Right forelimb (tissue), 1 donor: ENCODE measurements at places on chromosomes 4 and X.

GRCh38 chr4:123699880-123700771, 303.5 kb downstream of the SPRY1 start:
- peak; percentile 48 for DNase-seq

- DNase-seq = no peak
Measured at GRCh38 chr4:142485452-142485851, 360.6 kb downstream of the INPP4B start.

DNA sequence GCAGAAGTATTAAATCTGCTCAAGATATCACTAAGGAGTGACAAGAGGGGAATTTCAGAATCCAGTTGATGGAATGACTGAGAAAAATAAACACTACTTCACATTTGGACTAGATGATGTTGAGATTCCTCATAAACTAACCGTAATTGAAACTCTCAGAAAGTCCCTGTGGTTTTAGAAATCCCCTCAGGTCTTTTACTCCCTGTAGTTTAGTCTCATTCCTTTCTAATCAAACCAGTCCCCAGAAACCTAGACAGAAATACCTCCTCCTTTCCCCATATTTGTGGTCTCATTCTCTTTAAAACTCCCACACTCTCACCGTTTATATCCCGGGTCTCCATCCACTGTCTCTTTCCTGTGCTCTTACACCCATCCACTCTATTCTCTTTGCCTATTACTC, 15.0 kb upstream of the TLR1 start:
- no peak for DNase-seq

- no peak for DNase-seq
Measured at GRCh38 chrX:109390556-109390955, 91.3 kb downstream of the GUCY2F start.

- no peak for DNase-seq
Measured at GRCh38 chr4:8097721-8098345, 60.8 kb downstream of the ABLIM2 start.

DNA sequence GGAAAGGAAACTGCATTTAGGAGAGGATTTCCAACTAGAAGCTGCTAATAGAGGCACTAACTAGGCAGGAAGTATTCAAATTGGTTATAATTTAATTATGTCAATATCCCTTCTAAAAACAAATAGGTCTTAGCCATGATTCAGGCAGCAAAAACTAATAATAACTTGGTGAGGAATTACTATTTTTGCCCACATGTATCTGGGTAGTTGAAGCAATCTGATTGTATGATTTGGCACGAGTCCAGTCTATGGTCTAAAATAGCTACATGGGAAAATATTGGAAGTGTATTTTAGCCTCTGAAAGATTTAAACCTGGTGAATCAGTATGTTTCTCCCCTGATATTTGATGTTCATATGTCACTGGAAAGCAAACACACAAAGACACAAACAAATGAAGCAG, 62.2 kb downstream of the MFAP3L start:
- no peak for DNase-seq

- peak; percentile 46 for DNase-seq
Measured at GRCh38 chrX:100413229-100413628, 3.2 kb upstream of the PCDH19 start.

GRCh38 chrX:153868576-153869472, 17.1 kb downstream of the L1CAM start:
- no peak for DNase-seq

- no peak for DNase-seq
Measured at GRCh38 chr4:99893839-99894160, 427 bp downstream of the LAMTOR3 start.

DNA sequence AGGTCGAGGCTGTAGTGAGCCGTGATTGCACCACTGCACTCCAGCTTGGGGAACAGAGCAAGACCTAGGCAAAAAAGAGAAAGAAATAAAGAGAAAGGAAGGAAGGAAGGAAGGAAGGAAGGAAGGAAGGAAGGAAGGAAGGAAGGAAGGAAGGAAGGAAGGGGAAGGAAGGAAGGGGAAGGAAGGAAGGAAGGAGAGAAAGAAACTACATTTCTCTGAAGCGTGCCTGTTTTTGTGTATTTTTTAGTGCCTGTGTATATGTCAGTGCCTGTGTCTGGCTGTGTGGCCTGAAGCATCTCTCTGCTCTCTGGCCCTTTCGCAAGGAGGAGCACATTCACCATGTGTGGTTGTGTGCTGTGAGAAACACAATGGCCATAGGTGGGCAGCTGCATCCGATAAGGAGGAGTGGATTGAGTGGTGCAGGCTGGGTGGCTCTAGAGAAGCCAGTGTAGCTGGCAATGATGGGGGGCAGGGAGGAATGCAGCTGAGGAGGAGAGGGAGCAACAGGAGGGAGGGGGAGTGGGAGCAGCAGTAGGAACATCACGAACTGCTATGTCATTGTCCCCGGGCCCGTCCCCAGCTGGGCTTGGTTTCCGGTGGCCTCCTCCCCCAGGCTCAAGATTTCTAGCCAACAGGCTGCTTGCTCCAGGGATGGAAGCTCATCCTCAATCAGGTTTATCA, 11.4 kb downstream of the SYN1 start:
- DNase-seq = no peak

DNA sequence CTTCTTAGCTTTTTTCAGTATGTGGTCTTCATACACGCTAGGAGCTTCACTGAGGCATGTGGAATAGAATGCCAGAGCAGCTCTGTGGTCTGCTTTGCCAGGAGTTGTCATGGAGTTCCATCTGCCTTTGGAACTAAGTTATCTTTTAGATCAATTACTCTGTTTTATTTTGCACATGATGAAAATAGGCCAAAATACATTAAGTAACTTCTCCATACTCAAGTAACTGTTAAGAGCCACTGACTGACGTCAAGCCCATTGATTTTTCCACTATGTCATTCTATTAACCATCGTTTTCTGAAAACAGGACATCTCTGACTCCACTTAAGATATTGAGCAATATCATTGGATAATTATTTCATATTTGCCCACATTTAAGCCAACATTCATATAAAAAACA, 415.1 kb upstream of the MAD2L1 start:
- DNase-seq = no peak

- no peak for DNase-seq
Measured at GRCh38 chrX:17081511-17081910, 135.1 kb downstream of the REPS2 start.

- DNase-seq = no peak
Measured at GRCh38 chr4:88744609-88745008, 47.0 kb upstream of the NAP1L5 start.

DNA sequence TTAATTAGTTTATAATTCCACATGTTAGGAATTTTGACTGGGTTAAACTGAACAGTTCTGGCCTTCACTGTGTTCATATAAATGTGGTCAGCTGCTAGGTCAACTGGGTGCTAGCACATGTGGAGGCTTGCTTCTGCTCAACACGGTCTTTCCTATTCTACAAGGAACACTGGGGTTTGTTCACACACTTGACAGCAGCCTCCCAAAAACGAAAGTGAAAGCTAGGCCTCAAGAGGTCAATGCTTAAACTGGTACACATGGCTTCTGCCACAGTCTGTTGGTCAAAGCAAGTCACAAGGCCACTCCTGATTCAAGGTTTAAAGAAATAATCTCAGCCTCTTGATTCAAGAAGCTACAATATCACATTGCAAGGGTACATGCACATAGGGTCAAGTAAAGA, 126.5 kb downstream of the QDPR start:
- no peak for DNase-seq

GRCh38 chrX:112696481-112696880, 16.7 kb upstream of the LHFPL1 start:
- no peak for DNase-seq

- no peak for DNase-seq
Measured at GRCh38 chr4:82601242-82602015, 39.6 kb upstream of the TMEM150C start.

DNA sequence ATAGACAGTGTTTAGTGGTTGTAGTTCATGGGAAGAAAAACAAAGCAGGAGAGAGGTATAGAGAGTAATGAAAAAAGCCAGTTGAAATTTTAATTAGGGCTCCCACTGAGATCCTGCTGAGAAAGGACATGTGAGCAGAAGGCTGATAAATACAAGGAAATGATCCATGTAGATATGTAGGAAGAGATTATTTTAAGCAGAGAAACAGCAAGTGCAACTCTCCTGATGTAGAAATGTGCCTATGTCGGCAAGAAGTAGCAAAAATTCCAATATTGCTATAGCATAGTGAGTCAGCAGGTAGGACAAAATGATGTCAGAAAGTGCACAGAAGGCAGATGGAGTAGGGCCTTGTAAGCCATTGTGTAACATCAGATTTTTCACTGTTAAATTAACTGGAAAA, 1027.3 kb downstream of the PCDH18 start:
- no peak for DNase-seq

- DNase-seq = no peak
Measured at GRCh38 chr4:140116442-140117104, 37.4 kb downstream of the MAML3 start.

- DNase-seq = no peak
Measured at GRCh38 chrX:48043056-48043455, 28.4 kb downstream of the ZNF630 start.

GRCh38 chrX:9135901-9136510, 102.1 kb upstream of the FAM9B start:
- DNase-seq = no peak

DNA sequence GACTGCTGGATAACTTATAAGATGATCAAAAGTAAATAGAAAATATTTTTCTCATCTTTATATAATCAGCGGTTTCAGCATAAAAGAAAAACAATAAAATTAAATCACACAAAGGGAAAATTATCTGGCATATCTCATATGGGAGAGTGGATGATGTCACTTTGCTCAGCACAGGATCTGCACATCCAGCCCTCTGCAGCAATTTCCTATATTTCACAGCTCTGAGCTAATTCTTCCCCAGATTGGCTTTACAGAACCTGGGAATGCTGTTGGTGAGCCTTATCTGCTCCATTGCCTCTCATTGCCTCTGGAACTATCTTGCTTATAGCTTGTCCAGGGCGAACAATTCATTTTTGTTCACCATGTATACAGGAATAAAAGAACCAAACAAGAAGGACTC, 21.0 kb downstream of the FREM3 start:
- DNase-seq = no peak

DNA sequence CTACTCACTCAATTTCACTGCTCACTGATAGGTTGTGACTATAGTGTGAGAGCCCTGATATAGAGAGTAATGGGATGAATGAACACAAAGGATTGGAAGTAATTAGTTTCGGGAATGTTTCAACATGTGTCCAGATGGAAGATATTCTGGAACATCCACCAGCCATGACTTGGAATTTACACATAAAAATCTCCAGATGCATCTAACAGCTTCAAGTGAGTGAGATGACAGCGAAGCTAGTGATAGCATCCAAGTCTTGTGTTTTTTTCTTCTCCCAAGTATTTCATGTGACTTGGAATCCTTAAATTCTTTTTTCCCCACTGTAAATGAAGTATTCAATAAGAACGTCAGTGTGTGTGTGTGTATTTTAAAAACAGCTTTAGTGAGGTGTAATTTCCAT, 82.1 kb downstream of the CLDN34 start:
- no peak for DNase-seq

DNA sequence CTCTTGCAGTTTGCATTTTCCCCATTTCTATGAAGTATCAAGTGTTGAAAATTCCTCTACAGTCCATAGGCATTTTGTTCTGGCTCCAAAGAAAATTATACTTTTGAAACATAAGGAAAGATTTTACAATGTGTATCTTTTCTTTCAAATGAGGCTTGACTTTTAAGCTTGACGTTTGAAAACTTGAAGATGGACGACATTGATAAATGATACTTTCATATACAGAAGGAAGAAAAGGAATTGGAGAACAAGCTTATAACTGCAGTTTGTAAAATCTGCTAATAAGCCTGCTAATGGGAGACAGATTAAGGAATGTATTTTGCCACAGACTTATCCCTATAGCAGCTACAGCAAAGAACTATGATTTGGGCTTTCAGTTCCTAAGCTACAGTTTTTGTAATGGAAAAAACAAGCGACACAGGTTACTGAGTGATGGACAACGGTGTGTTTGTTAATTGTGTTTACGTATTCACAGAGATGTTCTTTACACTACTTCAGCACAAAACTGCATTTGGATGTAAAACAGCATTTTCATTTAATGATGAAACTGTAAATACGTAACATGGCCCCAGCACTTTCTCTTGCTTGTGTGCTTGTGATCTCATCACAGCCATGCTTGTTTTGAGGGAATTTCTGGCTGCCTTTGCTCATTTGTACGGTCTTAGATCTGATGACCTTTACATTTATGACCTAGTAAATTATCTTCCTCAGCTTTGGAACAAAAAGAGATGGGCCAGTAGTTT, 83.2 kb upstream of the FAT1 start:
- no peak for DNase-seq

GRCh38 chr4:146059865-146060264, 115.7 kb upstream of the LSM6 start:
- no peak for DNase-seq

GRCh38 chrX:42289492-42290385, 366.4 kb upstream of the CASK start:
- DNase-seq = no peak

DNA sequence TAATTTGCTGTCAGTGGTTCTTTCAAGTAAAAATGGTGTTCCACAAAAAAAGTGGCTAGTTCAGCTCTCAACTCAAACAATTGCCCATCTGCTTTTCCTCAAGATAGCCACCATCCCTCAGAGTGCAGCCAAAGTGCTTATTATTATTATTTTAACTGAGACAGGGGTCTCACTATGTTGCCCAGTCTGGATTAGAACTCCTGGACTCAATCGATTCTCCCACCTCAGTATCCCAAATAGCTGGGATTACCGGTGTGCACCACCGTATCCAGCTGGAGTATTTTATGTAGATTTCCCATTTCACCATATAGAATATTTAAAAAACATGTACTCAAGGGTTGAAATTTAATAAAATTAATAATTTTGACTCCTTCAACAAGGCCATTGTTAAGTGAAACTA, 62.1 kb upstream of the USP9X start:
- DNase-seq = no peak

- DNase-seq = no peak
Measured at GRCh38 chrX:142296421-142296820, 91.3 kb upstream of the MAGEC2 start.

DNA sequence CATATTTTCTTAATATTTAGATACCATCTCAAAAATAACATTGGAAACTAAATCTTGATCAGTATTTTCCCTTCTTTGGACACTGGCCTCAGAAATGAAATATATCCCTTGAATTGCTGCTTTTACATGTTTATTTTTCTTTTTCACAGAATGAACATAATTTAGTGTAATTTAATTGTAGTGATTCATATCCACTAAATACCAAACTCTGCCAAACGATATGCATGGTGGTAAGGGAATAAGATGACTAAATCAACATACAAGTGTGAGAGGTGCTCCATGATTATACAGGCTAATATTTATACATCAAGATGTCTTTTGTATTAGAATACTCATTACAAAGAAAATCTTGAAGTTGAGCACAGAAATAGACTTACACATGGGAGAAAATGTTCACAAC, 216.8 kb upstream of the PACRGL start:
- DNase-seq = no peak
